ENCODE measurements at places on chromosomes 11 and 22.

DNA sequence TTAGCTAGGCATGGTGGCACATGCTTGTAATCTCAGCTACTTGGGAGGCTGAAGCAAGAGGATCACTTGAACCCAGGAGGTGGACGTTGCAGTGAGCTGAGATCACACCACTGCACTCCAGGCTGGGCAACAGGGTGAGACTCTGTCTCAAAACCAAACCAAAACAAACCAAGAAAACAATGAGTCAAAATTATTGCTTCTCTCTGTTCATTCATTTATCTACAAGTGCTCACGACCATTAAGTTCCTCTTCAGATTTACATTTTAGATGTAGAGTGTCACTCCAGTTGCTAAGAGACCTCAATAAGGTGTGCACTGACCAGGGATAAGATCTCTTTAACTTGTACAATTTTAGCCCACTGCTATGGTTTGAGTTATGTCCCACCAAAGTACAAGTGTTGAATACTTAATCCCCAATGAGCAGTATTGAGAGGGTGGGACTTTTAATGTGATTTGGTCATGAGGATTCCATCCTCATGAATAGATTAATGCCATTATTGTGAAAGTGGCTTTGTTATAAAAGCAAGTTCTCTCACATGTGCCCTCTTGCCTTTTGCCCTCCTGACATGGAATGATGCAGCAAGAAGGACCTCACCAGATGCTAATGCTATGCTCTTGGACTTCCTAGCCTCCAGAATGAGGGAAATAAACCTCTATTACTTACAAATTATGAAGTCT is 7.8 kb downstream of the HNRNPUL2 start:
- H3K4me3 ChIP-seq, result no peak overlapping the region
- no peak overlapping the region for H3K27ac ChIP-seq
- peaks cover 4% of the 10 kb centered on the region for H3K4me1 ChIP-seq
- H3K36me3 ChIP-seq, result peaks cover 61% of the 10 kb centered on the region
- no peak for DNase-seq

DNA sequence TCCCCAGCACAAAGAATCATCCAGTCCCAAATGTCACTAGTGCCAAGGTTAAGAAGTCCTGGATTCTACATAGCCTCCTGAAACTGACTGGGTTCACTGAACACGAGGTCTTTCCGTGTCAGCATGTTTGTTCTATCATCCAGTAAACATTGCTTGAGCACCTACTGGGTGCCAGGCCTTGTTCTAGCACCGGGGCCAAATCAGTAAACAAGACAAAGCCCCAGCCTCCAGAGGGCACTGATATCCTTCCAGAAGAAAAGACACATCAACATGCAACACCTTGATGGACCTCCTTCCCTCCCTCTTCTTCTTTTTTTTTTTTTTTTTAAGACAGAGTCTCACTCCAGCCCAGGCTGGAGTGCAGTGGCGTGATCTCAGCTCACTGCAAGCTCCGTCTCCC is 26.9 kb downstream of the TPST2 start:
- H3K27me3 ChIP-seq, result no peaks in the 10 kb centered on the region
- no peak overlapping the region for H3K4me3 ChIP-seq
- H3K27ac ChIP-seq, result no peak overlapping the region

- H3K4me3 ChIP-seq, result no peak overlapping the region
- DNase-seq, result no peak
- no peaks in the 10 kb centered on the region for H3K27me3 ChIP-seq
- peaks cover 11% of the 10 kb centered on the region for H3K36me3 ChIP-seq
- peak overlapping the region; percentile 90 for H3K27ac ChIP-seq
These were observed 12.0 kb downstream of the PDHX start for GRCh38 chr11:34928268-34928959.

DNA sequence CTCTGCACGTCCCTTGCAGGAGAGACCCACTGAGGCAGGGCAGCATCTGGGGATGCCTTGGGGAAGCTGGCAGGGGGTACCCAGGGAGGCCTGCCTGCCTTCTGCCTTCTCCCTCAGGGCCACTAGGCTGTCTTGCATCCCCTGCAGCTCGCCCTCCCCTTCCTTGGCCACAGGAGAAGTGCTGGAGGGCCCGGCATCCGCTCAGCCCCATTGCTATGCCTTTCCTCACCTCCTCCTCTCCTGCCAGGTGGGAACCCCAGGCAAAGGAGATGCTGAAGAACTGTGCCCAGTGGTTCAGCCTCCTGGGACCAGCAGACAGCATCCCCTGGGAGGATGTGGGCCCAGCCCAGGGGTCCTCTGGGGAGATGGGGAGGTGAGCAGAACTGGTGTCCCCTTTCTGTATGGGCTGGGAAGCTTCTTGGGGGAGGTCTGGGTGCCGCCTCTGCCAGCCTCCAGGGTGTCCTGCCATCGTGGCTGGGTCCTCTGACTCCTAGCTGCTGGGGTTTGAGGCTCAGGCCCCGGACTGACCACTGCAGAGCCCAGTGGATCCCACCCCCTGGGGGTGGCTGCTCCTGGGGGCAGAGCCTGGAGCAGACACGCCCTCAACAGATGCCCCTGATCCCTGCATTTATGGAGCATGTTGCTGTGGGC is 20.6 kb downstream of the MRGPRG start:
- H3K4me1 ChIP-seq, result peaks cover 5% of the 10 kb centered on the region
- no peak overlapping the region for H3K27ac ChIP-seq
- no peak overlapping the region for H3K4me3 ChIP-seq
- no peak for DNase-seq

DNA sequence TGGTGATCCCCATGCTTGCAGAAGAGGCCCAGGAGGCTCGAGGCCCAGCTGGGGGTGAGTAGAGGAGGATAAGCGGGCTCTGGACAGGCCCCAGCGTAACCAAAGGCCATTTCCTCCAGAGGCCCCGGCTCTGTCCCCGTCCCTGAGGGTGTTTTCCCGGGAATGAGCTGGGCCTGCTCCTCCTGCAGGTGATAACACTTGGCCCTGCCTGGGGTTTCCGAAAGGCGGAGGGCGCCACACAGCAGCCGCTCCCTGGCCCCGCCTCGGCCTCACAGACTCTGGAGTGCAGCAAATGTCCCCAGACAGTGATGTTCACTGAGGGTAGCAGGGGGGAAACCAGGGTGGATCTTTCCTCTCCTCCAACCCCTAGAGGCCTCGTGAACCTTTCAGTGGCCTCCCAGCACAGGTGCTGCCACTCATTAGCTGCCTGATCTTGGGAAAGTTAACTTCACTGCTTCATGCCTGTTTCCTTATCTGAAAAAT is 10.5 kb upstream of the MGAT3 start:
- DNase-seq, result no peak
- H3K36me3 ChIP-seq, result no peaks in the 10 kb centered on the region
- H3K4me3 ChIP-seq, result no peak overlapping the region

GRCh38 chr11:57249384-57250319 is 12.6 kb upstream of the APLNR start:
- H3K4me3 ChIP-seq, result no peak overlapping the region
- H3K27ac ChIP-seq, result no peak overlapping the region
- H3K4me1 ChIP-seq, result no peaks in the 10 kb centered on the region
- peaks cover 5% of the 10 kb centered on the region for H3K27me3 ChIP-seq

DNA sequence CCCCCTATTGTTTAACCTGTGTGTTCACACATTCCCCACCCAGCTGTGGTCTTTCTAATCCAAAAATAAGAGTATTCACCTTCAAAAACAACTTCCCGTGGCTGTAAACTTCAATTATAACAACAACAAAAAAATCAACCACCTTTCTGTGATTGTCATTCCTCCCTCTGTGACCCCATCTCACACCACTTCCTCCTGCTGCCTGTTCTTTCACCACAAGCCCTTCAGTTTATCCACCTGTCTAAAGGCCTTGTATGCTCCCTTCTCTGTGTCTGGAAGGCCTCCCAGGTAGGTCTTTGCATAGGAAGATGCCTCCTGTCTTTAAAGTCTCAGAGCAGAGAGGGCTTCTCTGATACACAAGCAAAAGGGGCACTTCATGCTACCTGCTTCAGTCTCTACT is 707.7 kb downstream of the OPCML start:
- H3K27ac ChIP-seq, result no peak overlapping the region
- DNase-seq, result no peak
- no peaks in the 10 kb centered on the region for H3K36me3 ChIP-seq

DNA sequence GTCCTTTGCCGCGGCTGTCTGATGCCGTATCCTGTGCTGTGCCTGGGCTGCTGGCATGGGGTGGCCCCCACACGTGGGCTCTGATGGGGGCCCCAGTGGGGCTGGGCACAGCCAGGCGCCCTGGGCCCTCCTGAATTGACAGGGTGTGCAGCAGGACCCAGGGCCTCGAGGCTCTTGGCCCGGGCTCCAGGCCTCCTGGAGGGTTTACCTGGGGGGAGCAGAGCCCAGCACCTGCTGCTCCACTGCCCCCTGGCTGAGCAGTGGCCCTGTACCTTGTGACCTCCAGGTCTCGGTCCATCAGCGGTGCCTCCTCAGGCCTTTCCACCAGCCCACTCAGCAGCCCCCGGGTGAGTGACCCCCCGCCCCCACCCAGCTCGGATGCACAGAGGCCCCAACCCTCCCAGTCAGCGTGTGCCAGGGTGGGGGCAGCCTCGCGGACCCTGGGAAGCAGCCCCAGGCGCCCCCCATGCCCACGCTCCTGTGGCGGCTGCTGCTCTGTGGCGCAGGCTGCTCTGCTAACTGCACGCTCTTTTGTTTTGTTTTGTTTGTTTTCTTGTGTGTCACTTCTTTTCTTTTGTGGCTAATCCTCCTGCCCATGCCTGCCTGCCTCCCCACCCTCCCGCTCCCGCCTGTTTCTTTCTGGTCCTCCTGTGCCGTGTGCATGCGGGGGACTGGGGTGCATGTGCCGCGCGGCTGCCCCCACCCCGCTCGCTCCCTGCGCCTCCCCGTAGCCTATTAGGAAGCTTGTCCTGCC is 36.9 kb downstream of the MOB2 start:
- peaks cover 12% of the 10 kb centered on the region for H3K4me1 ChIP-seq
- no peaks in the 10 kb centered on the region for H3K36me3 ChIP-seq
- H3K27me3 ChIP-seq, result no peaks in the 10 kb centered on the region
- no peak for DNase-seq
- H3K27ac ChIP-seq, result no peak overlapping the region

DNA sequence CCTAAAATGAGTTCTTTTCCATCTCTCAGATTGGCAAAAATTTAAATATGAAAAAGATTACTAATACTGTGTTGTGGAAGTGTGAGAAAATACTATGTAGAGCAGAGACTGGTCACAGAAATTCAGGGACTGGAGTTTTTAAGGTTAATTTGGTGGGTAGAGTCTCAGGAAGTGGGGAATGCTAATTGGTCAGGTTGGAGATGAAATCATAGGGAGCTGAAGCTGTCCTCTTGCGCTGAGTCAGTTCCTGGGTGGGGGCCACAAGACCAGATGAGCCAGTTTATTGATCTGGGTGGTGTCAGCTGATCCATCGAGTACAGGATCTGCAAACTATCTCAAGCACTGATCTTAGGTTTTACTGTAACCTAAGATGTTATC is 29.4 kb upstream of the TMEM86A start:
- H3K27me3 ChIP-seq, result no peaks in the 10 kb centered on the region
- no peaks in the 10 kb centered on the region for H3K4me1 ChIP-seq
- H3K4me3 ChIP-seq, result no peak overlapping the region
- H3K27ac ChIP-seq, result no peak overlapping the region

DNA sequence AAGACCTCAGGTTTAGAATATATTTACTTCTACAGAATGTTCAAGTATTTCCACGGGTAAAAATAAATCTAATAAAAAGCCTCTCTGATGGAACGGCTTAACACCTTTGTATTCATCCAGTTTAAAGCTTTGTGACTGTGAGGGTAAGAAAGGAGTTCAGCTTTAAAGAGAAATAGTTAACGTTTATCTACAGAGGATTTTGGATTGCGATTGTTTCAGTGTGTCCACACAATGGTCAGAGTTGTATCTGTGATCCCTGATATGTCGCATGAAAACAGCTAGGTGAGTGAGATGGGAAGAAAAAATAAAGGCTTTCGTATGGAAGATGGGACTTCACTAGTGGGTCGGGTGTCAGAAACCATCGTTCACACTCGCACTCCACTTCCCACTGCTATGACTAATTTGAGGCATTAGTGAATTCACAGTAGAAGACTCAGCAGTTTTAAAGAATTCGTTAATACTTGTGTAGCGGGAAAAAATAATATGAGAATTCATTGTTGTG is 1.6 kb downstream of the APLP2 start:
- H3K4me3 ChIP-seq, result peak overlapping the region; percentile 73
- H3K27me3 ChIP-seq, result no peaks in the 10 kb centered on the region
- H3K36me3 ChIP-seq, result no peaks in the 10 kb centered on the region
- H3K4me1 ChIP-seq, result peaks cover 19% of the 10 kb centered on the region

GRCh38 chr11:128506356-128506755 is 81.0 kb downstream of the ETS1 start:
- DNase-seq, result no peak
- H3K27me3 ChIP-seq, result no peaks in the 10 kb centered on the region
- no peaks in the 10 kb centered on the region for H3K36me3 ChIP-seq
- H3K4me1 ChIP-seq, result peaks cover 100% of the 10 kb centered on the region
- no peak overlapping the region for H3K4me3 ChIP-seq

DNA sequence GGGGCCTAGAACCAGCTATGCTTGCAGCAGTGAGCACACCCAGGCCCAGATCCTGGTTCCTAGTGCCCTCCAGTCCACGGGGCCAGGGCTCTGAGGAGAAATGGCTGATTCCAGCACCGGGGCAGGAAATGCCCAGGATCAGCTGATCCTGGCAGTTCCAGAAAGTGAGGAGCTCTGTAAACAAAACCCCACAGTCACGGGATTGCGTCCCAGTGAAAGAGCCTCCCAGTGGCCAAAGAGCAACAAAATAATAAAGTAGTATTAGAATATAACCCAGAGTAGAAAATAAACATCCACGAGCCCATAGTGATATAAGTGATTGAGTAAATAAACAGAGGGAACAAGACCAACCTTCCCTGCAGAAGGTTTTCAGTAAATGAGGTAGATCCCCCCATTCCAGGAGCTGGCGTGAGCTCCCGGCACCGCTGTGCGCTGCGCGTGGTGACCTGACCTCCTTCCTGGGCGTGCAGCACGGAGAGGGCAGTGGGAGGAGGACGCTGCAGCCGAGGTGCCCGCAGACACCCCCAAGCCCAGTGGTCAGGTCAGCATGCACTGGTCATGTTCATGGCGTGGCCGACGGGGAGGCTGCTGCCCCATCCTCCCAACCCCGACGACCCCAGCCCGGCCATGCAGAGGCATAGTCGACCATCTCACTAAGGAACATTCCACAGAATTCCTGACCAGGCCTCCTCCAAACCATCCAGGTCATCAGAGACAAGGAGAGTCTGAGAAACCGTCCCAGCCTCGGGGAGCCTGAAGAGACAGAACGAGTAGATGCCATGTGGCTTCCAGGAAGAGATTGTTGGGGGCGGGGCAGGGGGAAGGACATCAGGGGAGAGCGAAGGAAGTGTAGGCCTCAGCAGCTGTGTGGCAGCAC is 19.8 kb downstream of the PTDSS2 start:
- H3K27me3 ChIP-seq, result no peaks in the 10 kb centered on the region
- DNase-seq, result no peak
- H3K4me3 ChIP-seq, result peak overlapping the region; percentile 3

GRCh38 chr11:20668131-20668809 is 1.1 kb upstream of the NELL1 start:
- no peak overlapping the region for H3K27ac ChIP-seq
- no peaks in the 10 kb centered on the region for H3K36me3 ChIP-seq
- no peak for DNase-seq
- H3K27me3 ChIP-seq, result peaks cover 40% of the 10 kb centered on the region

GRCh38 chr11:75100314-75100713 is 3.6 kb upstream of the OR2AT4 start:
- DNase-seq, result no peak
- H3K4me1 ChIP-seq, result no peaks in the 10 kb centered on the region
- no peak overlapping the region for H3K27ac ChIP-seq

Data from Panc1 (cell line).